ENCODE measurements at places on chromosomes 16 and 17.

DNA sequence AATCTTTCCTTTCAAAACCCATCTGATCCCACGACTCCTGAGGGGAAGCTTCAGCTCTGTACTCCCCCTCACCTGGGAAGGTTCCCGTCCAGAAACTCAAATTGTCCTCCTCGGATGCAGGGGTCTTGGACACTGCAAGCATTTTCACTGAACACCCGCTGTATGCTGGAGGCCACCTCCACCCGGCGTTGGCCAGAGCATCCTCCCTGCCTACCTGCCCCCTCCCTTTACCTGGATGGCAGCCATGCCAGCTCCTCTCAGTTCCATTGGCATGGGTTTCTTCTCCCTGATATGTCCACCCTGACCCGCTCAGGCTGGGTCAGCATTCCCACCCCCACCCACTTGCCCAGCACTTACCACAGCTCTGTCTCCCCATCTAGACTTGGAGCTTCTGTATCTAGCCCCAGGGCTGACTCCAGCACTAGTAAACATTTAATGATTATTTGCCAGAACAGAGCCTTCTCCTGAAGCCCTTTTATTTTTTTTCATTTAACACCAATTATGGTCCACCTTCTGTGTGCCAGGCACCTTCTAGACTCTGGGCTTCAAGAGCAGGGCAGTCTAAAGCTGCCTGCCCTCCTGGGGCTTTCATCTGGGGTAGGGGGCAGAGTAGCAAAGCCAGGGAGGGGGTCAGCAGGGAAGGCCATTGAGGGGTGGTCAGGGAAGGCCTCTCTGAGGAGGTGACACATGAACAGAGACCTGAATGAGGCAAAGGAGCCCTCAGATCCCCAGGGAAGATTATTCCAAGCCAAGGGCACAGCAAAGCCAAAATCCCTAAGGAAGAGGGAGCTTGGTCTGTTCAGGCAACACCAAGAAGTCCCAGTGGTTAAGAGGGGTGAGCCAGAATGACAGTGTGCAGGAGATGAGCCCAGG lies 8.9 kb upstream of the KRT19 start:
- no peak for DNase-seq

DNA sequence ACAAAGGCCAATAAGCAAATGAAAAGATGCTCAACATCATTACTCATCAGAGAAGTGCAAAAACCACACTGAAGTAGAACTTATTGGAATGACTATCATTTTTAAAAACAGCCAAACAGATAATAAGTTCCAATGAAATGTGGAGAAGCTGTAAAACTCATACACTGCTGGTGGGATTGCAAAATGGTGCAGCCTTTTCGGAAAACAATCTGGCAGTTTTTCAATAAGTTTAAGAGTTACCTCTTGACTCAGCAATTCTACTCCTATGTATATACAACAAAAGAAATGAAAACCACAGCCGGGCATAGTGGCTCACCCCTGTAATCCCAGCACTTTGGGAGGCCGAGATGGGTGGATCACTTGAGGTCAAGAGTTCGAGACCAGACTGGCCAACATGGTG lies 49.3 kb downstream of the AKAP10 start:
- no peak for DNase-seq

- DNase-seq: no peak
These were observed 5.5 kb downstream of the SEC14L1 start for GRCh38 chr17:77146246-77146632.

- no peak for DNase-seq
These were observed 26.8 kb upstream of the CAPN15 start for GRCh38 chr16:500709-501108.

DNA sequence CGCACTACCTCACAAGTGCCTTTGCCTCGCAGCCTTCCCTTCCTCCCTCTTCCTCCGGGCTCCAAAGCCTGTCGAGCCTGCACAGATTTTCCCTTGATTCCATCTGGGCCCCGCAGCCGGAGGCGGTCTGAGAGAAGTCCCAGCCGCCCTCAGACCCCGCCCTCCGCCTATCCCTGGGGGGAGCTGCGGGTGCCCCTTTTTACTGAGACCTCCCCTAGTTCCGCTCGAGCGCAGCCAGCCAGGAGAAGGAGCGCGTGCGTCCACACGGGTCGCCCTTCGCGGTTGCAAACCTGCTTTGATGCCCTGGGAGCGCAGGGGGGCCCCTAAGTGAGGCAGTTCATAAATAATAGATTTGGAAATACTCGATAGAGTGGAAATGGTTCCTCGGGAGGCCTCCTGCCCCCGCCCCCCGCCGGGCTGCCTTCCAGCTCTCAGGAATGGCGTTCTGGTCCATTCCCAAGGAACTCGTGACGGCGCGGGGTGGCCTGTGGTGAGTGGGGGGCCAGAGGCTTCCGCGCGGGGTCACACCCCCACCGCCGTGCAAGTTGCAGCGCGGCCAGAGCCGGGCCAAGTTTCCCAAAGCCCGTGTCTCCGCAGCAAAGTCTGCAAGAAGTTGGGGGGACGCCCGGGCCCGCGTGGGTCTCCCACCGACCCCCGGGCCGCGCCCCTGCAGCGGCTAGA lies 610 bp downstream of the C16orf74 start:
- no peak for DNase-seq

GRCh38 chr16:56401482-56401881 lies 23.9 kb downstream of the AMFR start:
- no peak for DNase-seq

DNA sequence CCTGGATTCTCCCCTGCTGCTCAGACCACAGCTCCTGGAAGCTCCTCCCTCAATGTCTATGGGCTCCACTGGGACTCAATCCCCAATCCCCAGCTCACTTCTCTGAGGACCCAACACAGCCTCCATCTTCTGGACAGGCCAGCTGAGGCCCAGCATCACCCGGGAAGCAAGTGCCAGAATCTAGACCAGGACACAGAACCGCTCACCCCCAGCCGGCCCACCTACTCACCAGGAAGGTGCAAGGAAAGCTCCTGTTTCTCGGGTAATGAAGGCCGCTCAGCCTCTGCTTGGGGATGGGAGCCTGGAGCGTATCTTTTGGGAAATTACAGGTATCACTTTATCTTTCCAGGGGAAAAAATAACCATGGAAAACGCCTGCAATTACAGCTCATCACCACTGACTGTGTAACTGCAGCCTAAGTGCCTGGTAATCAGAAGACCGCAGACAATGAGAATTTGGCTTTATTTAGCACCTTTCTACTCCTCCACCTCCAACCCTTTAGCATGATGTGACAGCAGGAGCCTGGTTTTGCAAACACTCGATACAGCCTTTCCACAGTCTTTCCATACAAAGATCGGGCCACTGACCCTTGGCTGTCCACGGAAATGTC lies 49.6 kb upstream of the RPL38 start:
- no peak for DNase-seq

GRCh38 chr17:36943250-36944191 lies 5.2 kb upstream of the AATF start:
- no peak for DNase-seq

DNA sequence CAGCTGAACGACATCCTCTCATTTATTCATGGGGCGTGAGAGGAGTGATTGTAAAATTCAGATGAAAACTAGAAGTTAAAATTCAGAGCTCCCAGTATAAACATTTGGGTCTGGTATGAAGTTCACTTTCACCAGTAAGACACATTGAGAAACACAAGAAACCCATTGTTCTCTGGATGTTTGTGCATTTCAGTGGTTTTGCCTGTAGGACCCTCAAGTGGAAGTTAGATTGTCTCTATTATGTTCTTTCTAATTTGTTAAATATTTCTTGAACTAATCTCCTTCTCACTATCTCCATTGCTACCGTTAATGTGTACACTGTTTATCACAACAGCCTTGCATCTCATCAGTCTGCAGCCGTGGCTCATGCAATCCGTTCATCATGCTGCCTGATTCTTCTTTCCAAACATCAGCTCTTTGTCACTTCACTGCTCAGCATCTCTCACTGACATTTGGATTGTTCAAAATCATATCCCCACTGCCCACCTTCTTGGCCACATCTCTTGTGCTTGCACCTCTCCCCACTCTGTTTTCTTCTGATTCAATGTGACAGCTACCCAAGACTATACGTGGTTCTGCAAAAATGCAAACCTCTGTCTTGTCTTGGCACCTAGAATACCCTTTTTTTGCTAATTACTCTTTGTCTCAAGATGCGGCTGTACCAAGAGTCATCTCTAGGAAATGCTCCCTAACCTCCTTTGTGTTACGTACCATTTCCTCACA lies 49.5 kb downstream of the HLF start:
- no peak for DNase-seq

- no peak for DNase-seq
These were observed 121.0 kb downstream of the ANKRD11 start for GRCh38 chr16:89369266-89369895.

DNA sequence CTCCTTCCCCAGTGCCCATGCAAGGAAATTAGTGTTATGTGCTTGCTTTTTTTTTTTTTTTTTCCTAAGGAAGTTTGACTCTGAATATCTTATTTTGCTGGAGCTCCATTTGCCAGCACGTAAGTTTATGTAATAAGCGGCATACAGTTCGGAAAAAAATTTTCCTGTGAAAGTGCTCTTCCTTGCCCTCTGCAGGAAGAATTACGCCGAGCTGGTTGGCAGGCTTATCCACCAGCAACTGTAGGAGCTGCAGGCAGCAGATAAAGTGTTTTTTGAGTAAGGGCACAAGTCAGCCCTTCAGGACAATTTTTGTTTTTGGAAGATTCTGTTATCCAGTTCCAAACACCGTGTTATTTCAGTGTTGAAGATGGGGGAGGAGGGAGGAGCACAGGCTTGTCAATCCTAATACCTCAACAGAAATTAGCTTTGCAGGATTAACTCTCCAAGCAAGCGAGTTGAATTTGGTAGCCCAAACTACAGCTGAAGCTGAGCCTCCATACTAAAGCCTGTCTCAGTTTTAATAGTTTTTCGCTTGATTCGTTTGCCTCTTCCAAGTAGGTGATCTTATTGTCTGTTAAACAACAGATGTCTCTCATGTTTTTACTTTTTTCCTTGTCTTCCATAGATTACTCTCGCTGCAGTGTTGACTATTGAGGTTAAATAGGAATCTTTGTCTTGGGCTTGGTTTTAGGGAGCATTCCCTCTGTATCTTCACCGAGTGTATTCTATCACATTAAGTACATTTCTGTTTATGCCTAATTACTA lies 1.1 kb downstream of the SPECC1 start:
- DNase-seq: no peak

- no peak for DNase-seq
These were observed 76.7 kb upstream of the MED9 start for GRCh38 chr17:17400070-17400469.

DNA sequence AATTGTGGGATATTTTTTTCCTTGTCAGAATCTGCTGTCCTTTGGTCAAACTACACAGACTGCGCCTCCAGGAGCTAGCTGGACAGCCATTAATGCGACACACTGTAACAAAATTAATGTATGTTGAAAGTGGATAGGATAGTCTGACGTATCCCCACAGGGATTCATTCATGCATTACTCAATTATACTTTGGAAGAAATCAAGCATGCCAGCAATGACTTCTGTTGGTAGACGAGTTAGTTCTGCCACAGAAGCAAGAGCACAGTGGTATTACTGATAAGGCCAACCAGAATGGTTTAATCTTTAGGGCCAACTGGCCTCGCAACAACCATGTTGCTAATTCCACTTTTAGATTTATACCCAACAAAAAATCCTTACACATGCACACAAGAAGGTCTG lies 106.4 kb upstream of the TOB1 start:
- no peak for DNase-seq

- DNase-seq: no peak
These were observed 305.1 kb upstream of the GOT2 start for GRCh38 chr16:59039066-59039720.

DNA sequence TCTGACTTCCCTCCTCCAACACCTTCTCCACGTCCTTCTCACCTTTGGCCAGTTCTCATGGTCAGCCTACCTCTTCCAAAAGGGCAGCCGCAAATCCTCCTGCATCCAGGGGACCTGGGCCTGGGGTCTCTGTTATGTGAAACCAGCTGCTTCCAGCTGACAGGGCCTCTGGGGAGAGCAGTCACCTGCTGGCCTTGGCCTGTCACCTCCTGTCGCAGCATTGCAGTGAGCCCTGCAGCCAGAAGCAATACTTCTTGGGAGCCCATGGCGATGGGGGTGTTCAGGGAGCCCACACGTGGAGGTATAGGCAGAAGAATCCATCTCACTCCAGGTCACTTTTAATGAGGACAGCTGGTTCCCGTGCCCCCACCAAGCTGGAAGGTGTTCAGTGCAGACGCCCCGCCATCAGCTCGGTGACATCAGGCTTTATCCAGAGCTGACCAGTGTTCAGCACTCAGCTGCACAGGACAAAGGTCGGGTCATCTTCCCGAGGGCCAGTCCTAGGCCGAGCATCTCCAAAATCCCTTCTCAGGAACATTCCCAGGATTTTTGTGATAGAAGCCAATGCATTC lies 1.7 kb upstream of the SLC47A2 start:
- DNase-seq: no peak

DNA sequence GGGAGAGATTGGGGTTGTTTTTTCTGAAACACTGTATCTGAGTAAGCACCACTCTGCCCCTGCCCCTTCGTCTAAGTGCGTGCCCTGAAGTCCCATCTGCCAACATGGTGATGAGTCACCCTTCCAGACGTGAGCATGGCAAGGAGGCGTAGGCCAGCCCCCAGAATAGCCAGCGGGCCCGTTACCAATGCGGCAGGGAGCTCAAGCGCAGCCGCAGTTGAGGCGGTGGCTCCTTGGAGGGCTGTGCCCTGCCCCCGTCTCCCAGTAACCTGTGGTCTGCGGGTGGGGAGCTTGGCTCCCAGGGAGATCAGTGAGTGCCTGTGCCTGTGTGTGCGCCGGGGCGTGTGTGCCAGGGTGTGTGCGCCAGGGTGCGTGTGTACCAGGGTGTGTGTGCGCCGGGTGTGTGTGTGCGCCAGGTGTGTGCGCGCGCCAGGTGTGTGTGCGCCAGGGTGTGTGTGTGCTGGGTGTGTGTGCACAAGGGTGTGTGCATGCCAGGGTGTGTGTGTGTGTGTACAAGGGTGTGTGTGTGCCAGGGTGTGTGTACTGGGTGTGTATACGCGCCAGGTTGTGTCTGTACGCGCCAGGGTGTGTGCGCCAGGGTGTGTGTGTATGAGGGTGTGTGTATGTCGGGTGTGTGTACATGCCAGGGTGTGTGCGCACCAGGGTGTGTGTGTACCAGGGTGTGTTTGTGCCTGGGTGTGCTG lies 98.6 kb upstream of the CHMP6 start:
- DNase-seq: peak; percentile 79

- no peak for DNase-seq
These were observed 5.0 kb downstream of the SOST start for GRCh38 chr17:43753493-43754129.
